Thoracic aorta (tissue), 2 donors: ENCODE measurements at places on chromosomes 6 and 20. TPM values are rescaled to one million over a fixed set of nuclear protein-coding genes. Genes with fewer than 3 reads are reported as not detected.
A peak's percentile ranks its signal among the peaks of the same experiment; 100 is the strongest.

HCK gene
- 29.0 TPM for total RNA-seq

GPLD1 gene
- total RNA-seq, result 22.3 TPM

DNA sequence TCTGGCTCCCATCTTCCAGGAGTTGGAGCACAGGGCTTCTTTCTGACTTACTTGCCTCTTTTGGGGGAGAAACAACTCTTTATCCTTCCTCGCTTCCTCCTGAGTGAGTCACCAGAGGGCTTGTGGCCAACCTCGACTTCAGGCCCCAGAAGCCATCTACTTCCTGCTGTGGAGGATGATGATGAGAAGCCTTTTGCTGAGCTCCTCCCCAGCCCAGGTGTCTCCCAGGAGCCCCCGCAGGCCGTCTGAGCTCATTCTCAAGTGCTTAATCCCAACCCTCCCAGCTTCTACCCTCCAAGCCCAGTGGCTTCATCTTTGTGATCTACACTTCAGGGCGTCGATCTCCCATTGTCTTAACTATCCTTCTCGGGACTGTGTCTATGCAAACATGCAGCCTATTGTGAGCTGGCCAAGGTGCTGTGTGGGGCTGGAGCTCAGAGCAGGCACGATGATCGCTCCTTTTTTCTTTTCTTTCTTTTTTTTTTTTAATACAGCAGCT is 27.9 kb downstream of the SDCBP2 start:
- no peak overlapping the region for H3K4me3 ChIP-seq
- H3K27me3 ChIP-seq, result no peaks in the 10 kb centered on the region
- DNase-seq, result no peak
- no peaks in the 10 kb centered on the region for H3K4me1 ChIP-seq

- H3K27ac ChIP-seq, result peak overlapping the region; percentile 50
- no peaks in the 10 kb centered on the region for H3K36me3 ChIP-seq
- DNase-seq, result no peak
- peak overlapping the region; percentile 85 for H3K4me3 ChIP-seq
Observed at GRCh38 chr6:20400456-20401204, 1.0 kb upstream of the E2F3 start.

- DNase-seq, result no peak
- H3K27me3 ChIP-seq, result no peaks in the 10 kb centered on the region
- no peaks in the 10 kb centered on the region for H3K36me3 ChIP-seq
Observed at GRCh38 chr20:18032977-18033892, 24.5 kb downstream of the OVOL2 start.
